ENCODE measurements at places on chromosomes 12 and 14.
A peak's percentile ranks its signal among the peaks of the same experiment; 100 is the strongest.

DNA sequence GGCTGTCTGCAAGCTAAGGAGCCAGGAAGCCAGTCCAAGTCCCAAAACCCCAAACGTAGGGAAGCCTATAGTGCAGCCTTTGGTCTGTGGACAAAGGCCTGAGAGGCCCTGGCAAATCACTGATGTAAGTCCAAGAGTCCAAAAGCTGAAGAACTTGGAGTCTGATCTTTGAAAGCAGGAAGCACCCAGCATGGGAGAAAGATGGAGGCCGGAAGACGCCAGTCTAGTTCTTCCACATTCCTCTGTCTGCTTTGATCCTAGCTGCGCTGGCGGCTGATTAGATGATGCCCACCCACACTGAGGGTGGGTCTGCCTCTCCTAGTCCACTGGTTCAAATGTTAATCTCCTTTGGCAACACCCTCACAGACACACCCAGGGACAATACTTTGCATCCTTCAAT is 58.5 kb downstream of the CAPS2 start:
- DNase-seq = no peak

- no peak for DNase-seq
Observed at GRCh38 chr14:24725311-24725710, 91.3 kb upstream of the GZMB start.

DNA sequence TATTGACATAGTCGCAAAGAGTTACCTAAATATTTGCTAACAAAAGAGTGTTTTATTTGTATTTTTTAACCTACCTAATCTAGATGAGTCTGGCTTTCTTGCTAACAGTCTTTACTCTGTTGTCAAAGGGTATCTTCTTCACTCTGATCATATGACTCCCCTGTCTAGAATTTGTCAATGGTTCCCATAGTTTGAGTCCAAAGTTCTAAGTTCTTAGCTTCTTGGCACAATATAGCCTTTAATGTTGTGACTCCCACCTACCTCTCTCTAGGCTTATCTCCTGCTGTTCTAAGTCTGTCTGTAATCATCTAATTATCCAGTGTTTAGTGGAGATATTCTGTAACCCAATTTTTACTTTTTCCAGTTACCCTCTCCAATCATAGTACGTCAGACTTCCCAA is 104.3 kb upstream of the PDE3A start:
- no peak for DNase-seq

DNA sequence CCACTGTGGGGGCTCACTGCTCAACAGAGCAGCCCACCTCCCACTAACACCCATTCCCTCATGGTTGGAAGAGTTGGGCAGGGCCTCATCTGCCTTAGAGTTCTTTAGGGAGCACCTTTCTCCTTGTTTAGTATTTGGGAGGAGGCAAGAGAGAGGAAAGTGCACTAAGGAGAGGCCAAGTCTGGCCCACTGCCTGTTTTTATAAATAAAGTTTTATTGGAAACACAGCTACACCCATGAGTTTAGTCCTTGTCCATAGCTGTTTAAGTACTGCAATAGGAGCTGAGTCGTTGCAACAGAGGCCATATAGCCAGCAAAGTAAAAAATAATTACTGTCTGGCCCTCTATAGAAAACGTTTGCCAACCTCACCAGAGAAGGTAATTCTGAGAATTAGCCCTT is 63.9 kb downstream of the C14orf132 start:
- no peak for DNase-seq

DNA sequence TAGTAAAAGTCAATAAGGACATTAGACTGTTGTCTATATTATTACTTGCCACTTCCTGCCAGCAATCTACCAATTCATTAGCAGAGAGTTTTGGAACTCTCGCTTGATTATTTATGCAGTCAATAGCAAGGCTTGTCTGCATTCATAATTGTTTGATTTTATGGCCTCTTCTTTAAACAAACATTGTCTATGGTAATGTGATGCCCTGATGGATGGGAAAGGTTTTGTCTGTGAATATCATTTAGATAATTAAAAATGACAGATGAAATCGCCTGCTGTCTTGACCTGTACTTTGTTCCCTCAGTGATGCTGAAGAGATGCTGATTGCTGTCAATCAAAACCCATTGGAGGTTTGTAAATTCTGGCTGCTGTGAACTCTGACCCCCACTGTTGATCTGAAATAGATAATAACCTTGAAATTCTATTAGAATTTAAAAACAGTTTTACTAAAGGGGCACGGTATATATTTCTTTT is 455.3 kb downstream of the NPAS3 start:
- no peak for DNase-seq

DNA sequence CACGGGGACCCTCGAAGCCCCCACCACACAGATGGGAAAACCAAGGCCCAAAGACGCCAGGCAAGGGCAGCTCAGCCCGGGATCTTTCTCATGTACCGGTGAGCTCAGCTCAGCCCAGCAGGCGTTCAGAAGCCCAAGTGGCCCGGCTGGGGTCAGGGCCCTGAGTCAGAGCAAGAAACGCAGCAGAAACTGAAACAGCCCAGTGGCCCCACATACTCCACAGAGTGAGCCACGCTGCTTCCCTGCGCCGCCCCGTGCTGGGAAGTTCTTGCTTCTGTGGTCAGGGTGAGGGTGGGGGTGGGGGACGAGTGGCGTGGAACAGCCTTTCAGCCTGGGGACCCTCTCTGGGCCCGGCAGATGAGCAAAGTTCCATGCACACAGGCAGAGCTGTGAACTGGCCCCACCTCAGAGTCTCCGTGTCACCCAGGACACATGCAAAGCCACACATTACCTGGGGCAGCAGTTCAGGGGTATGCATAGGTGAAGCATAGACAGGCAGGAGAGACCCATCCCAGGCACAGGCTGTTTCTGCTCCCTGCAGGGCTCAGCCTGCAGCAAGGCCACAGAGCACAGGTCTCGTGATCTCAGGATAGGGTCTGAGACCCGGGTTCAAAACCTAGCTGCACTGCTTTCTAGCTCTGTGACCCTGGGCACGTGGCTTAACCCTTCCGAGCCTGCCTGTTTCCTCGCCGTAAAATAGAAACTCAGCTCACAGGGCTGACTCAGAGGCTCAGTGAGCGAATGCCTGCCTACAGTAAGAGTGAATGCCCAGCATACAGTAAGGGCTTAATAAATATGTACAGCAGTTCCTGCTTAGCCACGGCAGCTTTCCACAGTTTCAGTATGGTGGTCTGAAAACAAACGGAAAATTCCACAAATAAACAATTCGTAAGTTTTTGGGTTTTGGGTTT is 21.6 kb downstream of the NCOR2 start:
- no peak for DNase-seq

- no peak for DNase-seq
Observed at GRCh38 chr14:63890553-63890952, 37.7 kb downstream of the SYNE2 start.

- no peak for DNase-seq
Observed at GRCh38 chr12:25194214-25194613, 746 bp downstream of the DNAI7 start.

- peak; percentile 76 for DNase-seq
Observed at GRCh38 chr12:53219292-53219955, 12.4 kb upstream of the ITGB7 start.

- DNase-seq = no peak
Observed at GRCh38 chr12:49887091-49887490, 16.6 kb downstream of the FAIM2 start.

- no peak for DNase-seq
Observed at GRCh38 chr12:131203666-131204415, 250.1 kb downstream of the ADGRD1 start.

DNA sequence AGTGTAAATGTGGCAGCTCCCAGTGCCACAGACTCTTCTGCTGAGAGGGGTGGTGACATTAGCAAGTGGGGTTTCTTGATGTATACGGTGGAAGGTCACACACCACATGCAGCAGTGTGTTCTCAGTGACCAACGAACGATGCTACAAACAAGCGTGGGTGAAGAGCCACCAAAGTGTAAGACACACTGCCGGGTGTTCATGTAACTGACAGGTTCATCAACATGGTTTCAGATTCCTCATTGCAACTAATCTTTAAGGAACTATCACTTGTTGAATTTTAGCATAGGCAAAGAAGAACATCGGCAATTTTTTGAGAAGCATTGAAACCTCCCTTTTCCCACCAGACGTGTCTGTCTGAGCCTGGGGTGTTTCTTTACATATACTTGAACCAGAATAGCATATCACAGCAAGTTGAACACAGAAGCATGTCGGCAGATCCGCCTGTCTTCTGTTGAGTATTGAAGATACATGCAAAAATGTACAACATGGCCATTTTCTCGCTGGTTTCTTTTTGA is 58.8 kb downstream of the PPP2R5C start:
- DNase-seq = no peak

DNA sequence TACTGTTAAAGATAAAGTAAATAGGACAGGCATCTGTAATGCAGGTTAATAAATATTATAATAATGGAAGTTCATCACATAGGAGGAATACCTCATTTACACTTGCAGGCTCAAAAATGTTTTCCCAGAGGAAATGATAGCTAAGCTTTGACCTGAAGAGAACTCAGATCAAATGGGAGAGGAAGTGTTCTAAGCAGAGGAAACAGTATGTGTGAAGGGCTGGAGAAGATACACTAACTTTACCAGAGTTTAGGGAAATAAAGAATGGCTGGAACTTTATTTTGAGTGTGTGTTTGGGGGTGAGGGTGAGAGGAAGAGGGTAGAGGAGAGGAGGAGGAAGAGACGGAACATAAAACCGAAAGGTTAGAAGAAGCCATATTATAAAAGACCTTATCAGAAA is 34.0 kb upstream of the AP4S1 start:
- no peak for DNase-seq

DNA sequence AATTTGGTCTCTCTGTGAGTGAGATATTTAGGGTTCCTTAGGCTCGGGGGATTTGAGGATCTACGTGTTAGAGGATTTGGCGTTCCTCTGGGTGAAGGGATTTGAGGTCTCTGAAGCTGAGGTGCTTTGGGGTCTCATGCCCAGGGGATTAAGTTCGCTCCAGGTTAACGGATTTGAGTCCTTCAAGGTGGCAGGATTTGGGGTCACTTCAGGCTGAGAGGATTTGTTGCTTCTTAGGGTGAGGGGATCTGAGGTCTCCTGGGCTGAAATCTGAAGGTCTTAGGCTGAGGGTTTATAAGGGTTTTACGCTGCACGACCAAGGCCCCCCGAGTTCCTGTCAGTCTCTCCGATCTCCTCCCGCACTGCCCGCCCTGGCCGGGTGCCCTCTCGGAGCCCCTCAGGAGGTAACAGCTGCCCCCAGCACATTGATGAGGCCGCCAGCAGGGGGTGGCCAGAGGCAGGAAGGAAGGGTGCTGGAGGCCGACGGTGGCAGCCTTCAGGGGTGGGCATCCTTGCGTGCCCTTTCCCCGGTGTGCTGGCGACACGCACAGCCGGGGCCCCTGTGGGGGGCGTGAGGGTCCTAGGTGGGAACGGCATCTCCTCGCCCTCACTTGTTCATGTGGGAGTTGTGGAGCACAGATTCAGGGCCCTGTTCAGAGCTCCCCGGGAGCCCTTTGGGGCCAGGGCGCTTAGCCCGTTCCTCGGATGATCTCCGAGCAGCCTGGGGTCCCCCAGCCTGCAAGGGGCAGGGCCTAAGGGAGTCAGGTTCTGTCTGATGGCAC is 14.3 kb downstream of the CEP170B start:
- DNase-seq = no peak

DNA sequence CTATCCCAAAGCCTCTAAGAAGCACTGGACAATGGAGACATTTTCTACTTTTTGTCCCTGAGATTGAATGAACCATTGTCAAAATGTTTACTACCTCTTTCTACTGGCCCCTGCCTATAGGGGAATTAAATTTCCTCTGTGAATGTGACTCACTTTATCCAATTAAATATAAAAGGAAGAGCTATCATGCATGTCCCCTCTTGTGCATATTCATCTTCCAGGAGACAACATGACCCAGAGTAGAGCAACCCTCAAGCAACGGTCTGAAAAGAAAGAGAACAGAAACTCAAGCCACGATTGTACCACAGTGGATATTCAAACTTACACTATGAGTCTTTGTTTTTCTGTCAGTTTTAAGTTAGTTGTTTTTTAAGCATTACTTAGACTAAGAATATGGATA is 938.4 kb upstream of the ATXN7L3B start:
- DNase-seq = no peak

GRCh38 chr12:20627001-20627588 is 68.0 kb upstream of the SLCO1C1 start:
- DNase-seq = no peak

Measured in foreskin fibroblast (primary cell).